Activated T-helper 1 cell treated with anti-CD3 and anti-CD28 coated beads, Interleukin-12 subunit alpha, Interleukin-12 subunit beta, Interleukin-2, Interleukin-4 antibody, amounts not matched to agents 30 ng/mL and 10 ng/mL and 1 ng/mL, durations not matched to agents 14 hours and 24 hours and 36 hours (primary cell): ENCODE measurements at places on chromosomes 7 and 10. TPM values are rescaled to one million over a fixed set of nuclear protein-coding genes. Genes with fewer than 3 reads are reported as not detected.

Gene STAG3
- 25.0 and 30.6 TPM in 2 replicates for total RNA-seq

Gene EXOSC1
- total RNA-seq: 55.3 and 57.1 TPM in 2 replicates

Gene UCMA
- not detected in 2 replicates for total RNA-seq

Gene CAV1
- total RNA-seq: 0.76 and 1.8 TPM in 2 replicates

Gene DPYSL4
- 24.1 and 24.7 TPM in 2 replicates for total RNA-seq

Gene RBM20
- not detected in 2 replicates for total RNA-seq

Gene RPEL1
- not detected in 2 replicates for total RNA-seq

Gene PON1
- not detected in 2 replicates for total RNA-seq

Gene LIPF
- not detected in 2 replicates for total RNA-seq

Gene OR2A1
- total RNA-seq: not detected in 2 replicates

Gene PITX3
- total RNA-seq: 0.17 and 0.44 TPM in 2 replicates

Gene EPHA1
- not detected in 2 replicates for total RNA-seq

Gene FRAT1
- 3.0 and 3.3 TPM in 2 replicates for total RNA-seq

Gene NODAL
- total RNA-seq: not detected in 2 replicates

Gene HOXA7
- total RNA-seq: not detected in 2 replicates

Gene H2BK1
- total RNA-seq: not detected in 2 replicates

Gene PNLIP
- not detected in 2 replicates for total RNA-seq

Gene SORCS3
- total RNA-seq: not detected in 2 replicates

Gene LARP4B
- 172 and 174 TPM in 2 replicates for total RNA-seq

Gene PIP
- total RNA-seq: not detected in 2 replicates

Gene ENTPD1
- total RNA-seq: 25.8 and 26.3 TPM in 2 replicates

Gene HTR5A
- total RNA-seq: not detected in 2 replicates

Gene XRCC2
- 24.0 and 24.5 TPM in 2 replicates for total RNA-seq

Gene OGDHL
- 1.2 and 2.8 TPM in 2 replicates for total RNA-seq

Gene ENKUR
- not detected in 2 replicates for total RNA-seq

Gene SKIDA1
- total RNA-seq: 0.05 and 0.15 TPM in 2 replicates

Gene MYH16
- total RNA-seq: not detected in 2 replicates

Gene TMEM72
- not detected in 2 replicates for total RNA-seq

Gene SHOC2
- 44.2 and 50.7 TPM in 2 replicates for total RNA-seq

Gene GRM3
- not detected in 2 replicates for total RNA-seq

Gene NAT16
- total RNA-seq: 0.08 TPM in 1 of 2 replicates, not detected in the other

Gene SEC31B
- total RNA-seq: 42.3 and 50.5 TPM in 2 replicates

Gene AKAP9
- total RNA-seq: 34.1 and 36.1 TPM in 2 replicates

Gene TEX47
- total RNA-seq: not detected in 2 replicates

Gene ZNF775
- total RNA-seq: 3.9 and 4.5 TPM in 2 replicates

Gene OR2A12
- not detected in 2 replicates for total RNA-seq

Gene SLC26A4
- total RNA-seq: 7.2 and 7.9 TPM in 2 replicates

Gene SLK
- 25.0 and 27.1 TPM in 2 replicates for total RNA-seq

Gene RAPGEF5
- 0.59 and 0.70 TPM in 2 replicates for total RNA-seq

Gene PIK3CG
- total RNA-seq: 38.7 and 39.3 TPM in 2 replicates

Gene JCAD
- total RNA-seq: 0.15 and 0.31 TPM in 2 replicates

Gene TMEM236
- total RNA-seq: 0.05 TPM in 1 of 2 replicates, not detected in the other

Gene AKR1C8
- total RNA-seq: 0.22 and 0.34 TPM in 2 replicates

Gene ST8SIA6
- not detected in 2 replicates for total RNA-seq

Gene GFRA1
- total RNA-seq: not detected in 2 replicates

Gene ZNF503
- total RNA-seq: 0.07 TPM in 1 of 2 replicates, not detected in the other

Gene CALML3
- not detected in 2 replicates for total RNA-seq
